NCI-H1092 (cell line): ENCODE measurements at places on chromosomes 16 and 17.

- DNase-seq: no peak
Measured at GRCh38 chr16:12461201-12461600, 342.5 kb downstream of the CPPED1 start.

- DNase-seq: no peak
Measured at GRCh38 chr17:50184611-50185398, 16.6 kb downstream of the COL1A1 start.

DNA sequence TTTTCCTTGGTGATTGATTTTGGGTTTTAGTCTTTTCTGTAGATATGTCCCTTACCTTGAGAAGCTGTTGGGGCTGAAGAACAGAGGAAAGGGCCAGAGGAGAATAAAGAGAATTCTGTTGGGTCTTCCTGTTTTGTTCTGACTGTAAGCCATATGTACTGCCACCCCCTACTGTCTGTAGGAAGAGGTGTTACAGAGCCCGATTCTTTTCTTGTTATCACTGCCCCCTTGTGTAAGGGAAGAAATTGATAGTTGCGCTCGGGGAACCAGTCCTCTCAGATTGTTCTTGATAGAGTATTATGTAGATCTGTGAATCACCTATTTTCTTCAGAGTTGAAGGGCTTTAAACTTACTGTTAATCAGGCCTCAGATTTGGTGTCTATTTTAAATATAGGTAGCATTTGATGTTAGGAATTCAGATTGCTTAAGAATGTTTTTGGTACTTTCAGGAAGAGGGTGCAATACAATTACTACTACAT lies 2.4 kb downstream of the TANC2 start:
- DNase-seq: peak; percentile 81

DNA sequence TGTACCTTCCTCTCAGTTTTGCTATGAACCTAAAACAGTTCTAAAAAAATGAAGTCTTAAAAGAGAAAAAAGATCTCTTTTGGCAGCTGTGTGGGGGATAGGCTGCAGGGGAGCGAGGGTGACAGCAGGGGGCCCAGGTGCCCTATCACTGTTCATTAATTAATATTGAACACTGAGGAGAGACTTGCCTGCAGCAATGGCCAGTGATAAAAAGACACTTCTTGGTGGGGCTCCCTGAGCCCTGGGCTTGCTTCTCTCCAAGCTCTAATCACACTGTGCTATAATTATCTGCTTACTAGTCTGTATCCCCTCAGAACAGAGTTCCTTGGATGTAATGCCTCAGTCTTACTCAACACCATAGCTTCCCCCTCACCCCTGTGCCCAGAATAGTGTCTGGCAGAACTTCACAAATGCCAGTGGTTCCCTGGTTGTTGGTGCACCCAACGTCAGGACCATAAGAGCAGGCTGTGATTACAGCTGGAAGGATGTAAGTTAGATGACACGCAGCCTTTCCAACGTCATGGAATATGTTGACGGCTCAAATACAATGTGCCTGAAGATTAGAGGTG lies 52.0 kb upstream of the IRX6 start:
- DNase-seq: no peak

DNA sequence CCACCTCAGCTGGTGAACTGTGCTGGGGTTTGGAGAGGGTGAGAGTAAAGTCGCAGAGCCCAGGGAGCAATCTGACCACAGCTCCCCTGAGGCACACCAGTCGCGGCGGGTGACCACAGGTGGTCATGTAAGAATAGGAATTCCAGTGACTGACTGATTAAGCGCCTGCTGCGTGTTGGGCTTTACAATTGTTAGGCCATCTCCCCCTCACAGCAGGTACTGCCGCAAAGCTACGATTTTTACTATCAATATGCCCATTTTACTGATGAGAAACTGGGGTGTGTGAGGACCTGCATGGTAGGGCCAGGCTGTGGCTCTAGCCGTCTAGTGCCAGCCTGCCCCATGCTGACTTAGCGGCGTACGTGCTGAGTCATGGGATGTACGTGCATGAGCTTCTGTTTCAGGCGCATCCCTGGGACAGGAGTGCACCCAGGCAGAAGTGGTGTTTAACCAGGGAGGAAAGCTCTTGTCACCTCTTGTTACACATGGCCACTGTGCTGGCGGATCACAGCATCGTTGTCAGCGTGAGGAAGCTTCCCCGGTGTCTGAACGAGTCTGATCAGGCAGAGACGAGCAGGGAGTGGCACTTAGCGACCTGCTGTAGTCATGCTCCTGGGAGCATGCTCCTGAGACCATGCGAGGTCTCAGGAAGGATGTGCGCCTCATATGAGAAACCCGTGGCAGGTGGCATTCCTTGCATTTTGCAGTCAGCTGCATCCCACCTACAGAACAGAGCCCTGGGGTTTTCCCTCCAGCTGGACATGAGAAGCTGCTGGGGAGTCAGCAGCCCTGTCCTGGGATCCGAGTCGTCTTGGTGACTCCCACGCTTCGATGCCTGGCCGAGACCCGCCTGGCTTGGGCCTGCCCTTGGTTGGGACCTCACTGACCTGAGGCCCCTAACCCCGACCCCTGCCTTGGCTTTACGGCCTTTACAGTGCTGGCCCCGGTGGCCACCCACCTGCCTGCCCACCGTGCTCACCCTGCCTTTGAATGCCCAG lies 163.7 kb upstream of the CHMP6 start:
- no peak for DNase-seq

DNA sequence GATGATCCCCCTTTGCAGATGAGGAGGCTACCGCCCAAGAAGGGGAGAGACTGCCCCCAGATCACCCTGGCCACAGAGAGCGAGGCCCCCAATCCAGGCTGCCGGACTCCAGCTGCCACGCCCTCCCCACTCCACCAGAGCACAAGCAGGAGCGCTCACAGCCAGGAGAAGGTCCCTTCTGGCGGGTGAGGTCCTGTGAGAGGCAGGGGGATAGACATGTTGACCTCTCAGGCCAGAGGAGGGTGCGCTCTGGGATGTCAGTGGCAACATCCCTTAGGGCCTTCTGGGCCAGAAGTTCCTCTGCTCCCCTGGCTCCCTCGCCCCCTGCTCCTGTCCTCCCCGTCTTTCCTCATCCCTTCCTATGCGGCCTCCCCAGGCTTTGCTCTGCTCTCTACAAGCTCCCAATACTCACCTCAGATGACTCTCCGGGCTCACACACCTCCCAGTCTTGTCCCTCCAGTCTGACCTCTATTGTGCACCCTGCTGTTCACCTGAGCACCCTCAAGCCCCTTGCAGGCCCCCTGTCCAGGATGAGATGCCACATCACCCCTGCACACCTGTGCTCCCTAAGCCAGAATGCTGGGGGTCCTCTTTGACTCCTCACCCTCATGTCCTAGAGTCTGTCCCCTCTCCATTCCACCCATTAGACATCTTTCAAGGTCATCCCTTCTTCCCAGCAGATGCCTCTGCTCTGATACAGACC lies 5.0 kb upstream of the NXPH3 start:
- no peak for DNase-seq

DNA sequence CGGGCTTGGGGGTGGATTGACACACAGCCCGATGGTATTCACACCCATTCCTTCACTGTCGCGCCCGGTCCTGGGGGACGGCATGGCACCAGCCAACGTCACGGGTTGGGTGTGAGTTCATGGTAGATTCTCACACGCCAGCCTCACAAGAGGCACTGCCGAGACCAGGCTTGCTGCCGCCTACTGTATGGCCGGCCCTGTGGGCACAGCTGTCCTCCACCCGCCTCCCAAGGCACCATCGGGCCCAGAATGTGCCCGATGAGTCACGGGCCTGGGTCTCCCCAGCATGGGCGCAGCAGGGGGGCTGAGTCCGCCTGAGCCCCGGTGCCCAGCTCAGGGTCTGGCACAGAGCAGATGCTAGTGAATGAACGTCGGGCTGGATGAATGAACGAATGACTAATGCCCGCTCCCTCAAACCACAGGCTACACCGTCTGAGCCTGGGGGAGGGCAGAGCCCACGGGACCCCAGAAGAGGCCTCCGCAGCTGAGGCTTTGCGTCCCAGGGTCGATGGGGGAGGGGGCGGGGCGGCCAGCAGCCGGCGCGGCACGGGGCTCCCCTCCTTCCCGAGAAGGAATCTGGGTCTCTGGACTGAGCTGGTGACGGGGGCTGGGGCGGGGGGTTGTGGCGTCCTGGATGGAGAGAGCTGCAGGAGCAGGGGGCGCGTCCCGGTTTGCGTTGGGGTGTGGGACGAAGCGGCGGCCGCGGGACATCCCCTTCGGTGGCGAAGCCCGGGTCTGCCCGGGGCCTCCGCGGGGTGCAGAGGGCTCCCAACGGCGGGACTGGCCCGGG lies 829 bp downstream of the PITPNM3 start:
- no peak for DNase-seq

DNA sequence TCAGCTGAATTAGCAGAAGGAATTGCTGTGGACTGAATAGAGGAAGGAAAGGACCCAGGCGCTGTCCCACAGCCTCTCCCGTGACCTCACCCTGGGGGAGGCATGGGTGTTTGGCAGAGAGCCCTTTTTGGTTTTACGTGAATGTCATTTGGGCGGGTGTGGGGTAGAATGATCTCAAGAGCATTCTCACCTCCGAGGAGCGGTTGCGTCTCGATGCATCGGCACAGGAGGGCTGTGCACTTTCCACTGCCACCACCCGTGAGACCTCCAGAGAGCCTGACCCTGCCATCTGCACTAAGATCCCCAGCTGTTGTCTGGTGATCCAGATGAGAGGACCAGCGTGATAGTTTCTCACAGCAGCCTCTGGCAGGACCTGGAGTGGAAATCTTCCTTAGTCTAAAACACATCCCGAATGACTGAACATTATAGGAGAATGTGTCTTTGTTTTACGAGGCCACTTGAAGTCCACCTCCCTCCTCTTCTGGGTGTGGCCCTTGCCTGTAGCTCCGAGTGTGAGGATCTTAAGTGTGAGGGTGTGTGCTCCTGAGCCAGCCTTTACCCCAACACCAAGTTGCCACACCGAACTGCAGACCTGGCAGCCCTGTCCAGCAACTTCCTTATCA lies 29.3 kb downstream of the FOXK2 start:
- no peak for DNase-seq

DNA sequence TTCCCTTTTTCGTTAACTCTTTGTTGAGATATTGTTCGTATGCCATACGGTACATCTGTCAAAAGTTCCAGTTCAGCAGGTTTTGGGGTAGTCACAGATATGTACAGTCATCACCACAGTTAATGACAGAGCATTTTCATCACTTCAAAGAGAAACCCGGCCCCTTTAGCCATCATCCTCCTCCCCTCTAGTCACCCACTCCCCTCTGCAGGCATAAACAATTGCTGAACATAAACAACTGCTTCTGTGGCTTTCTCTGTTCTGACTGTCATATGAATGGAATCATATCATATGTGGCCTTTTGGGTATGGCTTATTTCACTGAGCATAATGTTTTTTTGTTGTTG lies 59.3 kb downstream of the RNF213 start:
- no peak for DNase-seq

GRCh38 chr16:29756654-29757053 lies 10.9 kb upstream of the C16orf54 start:
- no peak for DNase-seq

- DNase-seq: no peak
Measured at GRCh38 chr16:30116291-30117207, 3.2 kb upstream of the GDPD3 start.

- DNase-seq: no peak
Measured at GRCh38 chr16:61313931-61314330, 722.3 kb downstream of the CDH8 start.

- peak; percentile 71 for DNase-seq
Measured at GRCh38 chr16:70298988-70299938, at the start of gene DDX19B. DDX19B (plus strand) TSS chr16:70299186; CDS start chr16:70299298, 112 bp downstream.

GRCh38 chr17:57107498-57108101 lies 22.6 kb downstream of the AKAP1 start:
- DNase-seq: no peak

GRCh38 chr16:53984936-53985335 lies 281.0 kb downstream of the FTO start:
- no peak for DNase-seq

- no peak for DNase-seq
Measured at GRCh38 chr16:24769806-24770205, 40.4 kb downstream of the TNRC6A start.

GRCh38 chr17:10844621-10845387 lies 6.9 kb upstream of the PIRT start:
- DNase-seq: peak; percentile 1

DNA sequence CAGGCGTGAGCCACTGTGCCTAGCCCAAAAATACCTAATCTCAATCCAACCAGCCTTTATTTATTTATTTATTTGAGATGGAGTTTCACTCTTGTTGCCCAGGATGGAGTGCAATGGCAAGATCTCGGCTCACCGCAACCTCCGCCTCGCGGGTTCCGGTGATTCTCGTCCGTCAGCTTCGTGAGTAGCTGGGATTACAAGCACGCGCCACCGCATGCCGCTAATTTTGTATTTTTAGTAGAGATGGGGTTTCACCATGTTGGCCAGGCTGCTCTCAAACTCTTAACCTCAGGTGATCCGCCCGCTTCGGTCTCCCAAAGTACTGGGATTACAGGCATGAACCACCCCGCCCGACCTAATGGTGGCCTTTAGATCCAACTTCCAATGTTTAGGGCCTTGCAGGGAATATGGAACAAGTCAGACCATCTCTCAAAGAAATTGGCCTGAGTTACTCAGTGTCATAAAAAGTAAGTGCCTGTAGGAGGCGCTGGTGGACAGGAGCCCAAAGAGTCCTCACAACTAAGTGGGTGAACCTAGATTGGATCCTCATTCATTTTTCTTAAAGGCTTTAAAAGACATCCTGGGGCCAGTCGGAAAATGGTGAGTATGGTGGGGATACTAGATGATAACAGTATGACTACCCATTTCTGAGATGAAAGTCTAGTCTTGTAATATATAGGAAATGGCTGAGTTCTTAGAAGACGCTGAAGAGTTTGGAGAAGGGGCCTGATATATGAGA lies 4.6 kb downstream of the ZSCAN10 start:
- DNase-seq: no peak

DNA sequence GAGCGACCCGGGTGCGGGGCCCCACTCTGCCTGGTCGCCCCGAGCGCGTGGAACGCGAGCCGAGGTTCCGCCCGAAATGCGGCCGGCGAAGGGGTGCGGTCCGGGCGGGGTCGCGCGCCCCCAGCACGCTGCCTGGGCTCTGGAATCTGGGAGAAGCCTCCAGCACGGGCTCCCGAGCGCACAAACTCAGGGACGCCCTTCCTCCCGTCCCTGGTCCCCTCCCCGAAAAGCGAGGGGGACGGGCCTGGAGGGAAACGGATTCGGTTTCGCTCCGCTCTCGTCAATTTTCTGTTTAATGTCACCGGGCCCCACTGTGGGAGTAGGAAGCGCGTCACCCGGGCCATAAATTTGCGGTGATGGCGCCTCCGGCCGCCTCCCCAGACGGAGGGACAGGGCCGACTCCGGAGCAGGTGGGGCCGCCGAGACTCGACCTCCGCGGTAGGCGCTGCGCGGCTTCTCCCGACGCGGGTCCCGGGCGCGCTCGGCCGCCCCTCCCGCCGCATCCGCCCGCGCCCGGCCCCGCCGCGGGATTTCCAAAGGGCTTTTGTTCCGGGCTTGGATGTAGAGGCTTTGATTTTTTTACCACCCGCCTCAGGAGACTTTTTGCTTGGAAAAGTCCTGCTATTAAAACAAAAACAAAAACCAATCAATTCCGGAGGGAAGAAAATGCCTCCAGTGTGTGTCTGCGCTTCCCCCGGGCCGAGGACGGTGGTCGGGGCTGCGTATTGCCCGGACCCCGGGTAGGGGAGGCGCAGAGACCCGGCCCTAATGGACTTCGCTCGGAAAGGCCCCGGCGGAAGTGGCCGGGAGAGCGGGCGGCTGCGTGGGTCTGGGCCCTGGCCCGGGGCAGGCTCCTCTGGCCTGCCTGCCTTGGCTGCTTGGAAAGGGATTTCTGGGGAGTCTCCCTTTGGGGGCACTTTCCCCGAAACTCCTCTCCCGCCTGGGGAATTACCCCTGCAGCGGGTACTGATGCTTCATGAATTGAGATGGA lies 7.9 kb upstream of the BAHCC1 start:
- DNase-seq: no peak
